Activated CD4-positive, alpha-beta T cell treated with anti-CD3 and anti-CD28 coated beads for 48 hours (primary cell): ENCODE measurements at places on chromosomes 7 and 10.
A peak's percentile ranks its signal among the peaks of the same experiment; 100 is the strongest.

DNA sequence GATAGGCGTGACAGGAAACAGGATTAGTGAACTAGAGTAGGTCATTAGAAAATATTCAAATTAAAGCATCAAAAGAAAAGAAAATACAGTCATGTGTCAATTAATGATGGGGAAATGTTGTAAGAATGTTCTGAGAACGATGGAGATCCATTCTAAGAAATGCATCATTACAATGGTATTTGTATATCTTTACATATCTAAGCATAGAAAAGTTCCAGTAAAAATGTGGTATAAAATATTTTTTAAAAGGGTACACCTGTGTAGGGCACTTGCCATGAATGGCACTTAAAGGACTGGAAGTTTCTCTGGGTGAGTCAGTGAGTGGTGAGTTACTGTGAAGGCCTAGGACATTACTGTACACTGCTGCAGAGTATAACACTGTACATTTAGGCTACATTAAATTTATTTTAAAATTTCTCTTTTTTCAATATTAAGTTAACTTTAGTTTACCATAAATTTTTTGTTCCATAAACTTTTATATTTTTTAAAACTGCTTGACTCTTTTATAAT is 282.5 kb downstream of the BMPER start:
- no peak for DNase-seq

- no peak for DNase-seq
These were observed 62.3 kb upstream of the NKX6-2 start for GRCh38 chr10:132848291-132848701.

GRCh38 chr7:45001138-45001694 is 1.2 kb downstream of the CCM2 start:
- DNase-seq = peak; percentile 82

DNA sequence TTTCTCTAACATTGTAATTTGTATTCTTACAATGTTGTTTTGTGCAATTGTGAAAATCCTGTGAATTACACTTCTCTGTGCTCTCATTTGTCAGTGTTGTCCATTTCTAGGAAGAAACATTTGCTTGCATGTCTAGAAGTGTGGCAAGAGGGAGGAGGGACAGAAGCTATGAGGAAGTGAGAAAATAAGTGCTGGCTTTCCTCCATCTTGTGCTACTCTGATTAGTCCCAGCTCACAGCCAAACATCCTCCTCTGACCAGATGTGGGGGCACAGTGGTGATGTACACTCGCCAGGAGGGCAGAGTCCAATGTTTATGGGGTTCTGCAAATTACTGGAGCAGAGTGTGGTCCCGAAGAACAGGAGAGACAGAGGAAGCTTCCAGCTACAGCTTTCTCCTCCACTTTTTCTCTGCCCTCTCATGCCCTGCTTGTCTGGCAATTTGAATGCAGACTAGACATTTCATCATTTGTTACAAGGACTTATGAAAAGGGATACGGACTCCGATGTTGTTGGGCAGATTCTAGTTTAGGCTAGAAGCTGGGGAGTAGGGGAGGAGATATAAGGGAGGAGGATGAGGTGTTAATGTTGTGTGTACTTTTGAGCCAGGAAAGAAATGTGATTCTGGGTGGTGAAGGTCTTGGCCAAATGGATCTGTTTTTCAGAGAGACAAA is 131.0 kb upstream of the C1GALT1 start:
- no peak for DNase-seq

GRCh38 chr7:55066524-55066923 is 47.7 kb downstream of the EGFR start:
- DNase-seq = no peak

GRCh38 chr7:77830649-77831355 is 32.2 kb downstream of the PHTF2 start:
- no peak for DNase-seq

GRCh38 chr10:29119374-29119773 is 169.5 kb upstream of the LYZL1 start:
- DNase-seq = peak; percentile 46

DNA sequence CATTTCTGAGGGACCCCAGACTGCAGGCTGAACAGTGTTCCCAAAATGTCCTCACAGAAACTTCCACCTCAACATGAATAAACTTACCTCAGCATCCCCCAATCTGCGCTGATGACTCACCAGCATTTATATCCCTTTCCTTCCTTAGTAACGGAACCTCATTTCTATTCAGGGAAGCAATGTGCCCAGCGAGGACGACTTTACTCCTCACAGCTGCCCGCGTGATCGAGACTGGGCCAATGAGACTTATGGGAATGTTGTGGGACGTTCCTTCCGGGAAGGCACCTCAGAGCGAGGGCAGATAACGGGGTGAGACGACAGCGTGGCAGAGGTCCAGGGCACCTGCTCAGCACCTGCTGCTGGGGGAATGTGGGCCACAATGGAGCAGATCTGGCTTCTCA is 73.1 kb upstream of the CAMK2B start:
- DNase-seq = no peak

- DNase-seq = peak; percentile 55
These were observed 312.0 kb downstream of the RNLS start for GRCh38 chr10:88270871-88271713.

- DNase-seq = no peak
These were observed 104.3 kb downstream of the TRIM24 start for GRCh38 chr7:138564365-138564764.

DNA sequence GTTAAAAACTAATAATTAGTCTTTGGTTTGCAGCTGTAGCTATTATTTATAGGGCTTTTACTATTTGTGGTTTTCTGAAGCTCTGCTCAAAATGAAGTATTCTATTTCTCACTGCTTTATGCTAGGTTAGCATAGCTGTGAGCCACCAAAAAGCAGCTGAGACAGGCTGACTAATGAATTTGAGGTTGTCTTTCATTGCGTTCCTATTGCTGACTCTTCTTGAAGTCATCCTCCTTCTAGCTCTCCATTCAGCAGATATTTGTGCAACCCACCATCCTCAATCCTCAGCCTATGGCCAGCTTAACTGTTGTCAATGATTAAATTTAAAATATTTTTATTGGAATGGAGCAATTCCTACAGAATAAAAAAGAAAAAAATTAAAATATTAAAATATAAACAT is 2.1 kb upstream of the RALA start:
- DNase-seq = no peak

GRCh38 chr7:111960984-111961383 is 245.2 kb downstream of the DOCK4 start:
- DNase-seq = no peak

GRCh38 chr7:105279688-105280007 is 109.1 kb downstream of the SRPK2 start:
- DNase-seq = no peak

DNA sequence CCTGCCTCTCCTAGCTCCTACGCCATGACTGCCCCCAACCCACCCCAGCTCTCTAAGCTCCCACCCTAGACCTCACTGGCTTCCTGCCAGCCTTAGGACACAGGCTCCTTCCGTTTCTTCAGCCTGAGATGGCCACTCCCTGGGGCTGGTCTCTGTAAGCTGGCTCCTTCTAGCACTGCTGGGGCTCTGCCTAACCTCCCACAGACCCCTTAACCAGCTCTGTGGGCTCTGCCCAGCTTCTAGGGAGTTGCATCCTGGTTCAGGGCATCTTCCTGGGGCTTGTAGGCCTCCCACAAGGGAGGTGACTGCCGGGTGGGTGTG is 478.6 kb upstream of the KLF6 start:
- no peak for DNase-seq

- no peak for DNase-seq
These were observed 1.2 kb downstream of the TMEM139 start for GRCh38 chr7:143285806-143286521.

GRCh38 chr7:5867060-5867459 is 13.5 kb upstream of the OCM start:
- DNase-seq = no peak

- no peak for DNase-seq
These were observed 72.9 kb downstream of the AOAH start for GRCh38 chr7:36651404-36651803.

GRCh38 chr7:156450473-156450872 is 190.1 kb upstream of the RNF32 start:
- DNase-seq = no peak

DNA sequence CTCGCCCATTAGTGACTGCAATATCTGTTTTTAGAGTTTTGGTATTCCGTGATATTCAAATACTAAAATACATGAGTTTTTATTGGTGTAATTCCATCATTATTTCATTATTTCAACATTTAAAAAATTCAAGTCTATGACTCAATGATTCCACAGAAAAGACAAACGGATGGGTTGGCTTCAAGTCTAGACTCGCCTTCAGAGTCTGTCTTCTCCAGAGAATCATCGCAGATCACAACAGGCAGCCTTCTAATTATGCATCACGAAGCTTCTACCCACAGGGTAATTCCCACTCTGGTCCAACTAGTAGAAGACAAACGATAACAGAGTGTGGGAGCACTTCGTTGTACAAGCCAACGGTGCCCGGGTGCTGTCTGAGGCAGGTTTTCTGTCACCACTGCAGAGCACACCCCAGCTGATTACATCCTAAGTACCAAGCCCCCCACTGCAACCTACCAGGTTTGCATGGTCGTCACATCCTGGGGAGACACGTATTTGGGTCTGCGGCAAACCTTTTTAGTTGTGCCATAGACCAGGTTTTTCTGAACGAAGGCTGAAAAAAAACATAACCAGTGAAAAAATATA is 28.9 kb downstream of the PARP12 start:
- DNase-seq = no peak

GRCh38 chr10:97250952-97251351 is 41.5 kb downstream of the ARHGAP19 start:
- no peak for DNase-seq

DNA sequence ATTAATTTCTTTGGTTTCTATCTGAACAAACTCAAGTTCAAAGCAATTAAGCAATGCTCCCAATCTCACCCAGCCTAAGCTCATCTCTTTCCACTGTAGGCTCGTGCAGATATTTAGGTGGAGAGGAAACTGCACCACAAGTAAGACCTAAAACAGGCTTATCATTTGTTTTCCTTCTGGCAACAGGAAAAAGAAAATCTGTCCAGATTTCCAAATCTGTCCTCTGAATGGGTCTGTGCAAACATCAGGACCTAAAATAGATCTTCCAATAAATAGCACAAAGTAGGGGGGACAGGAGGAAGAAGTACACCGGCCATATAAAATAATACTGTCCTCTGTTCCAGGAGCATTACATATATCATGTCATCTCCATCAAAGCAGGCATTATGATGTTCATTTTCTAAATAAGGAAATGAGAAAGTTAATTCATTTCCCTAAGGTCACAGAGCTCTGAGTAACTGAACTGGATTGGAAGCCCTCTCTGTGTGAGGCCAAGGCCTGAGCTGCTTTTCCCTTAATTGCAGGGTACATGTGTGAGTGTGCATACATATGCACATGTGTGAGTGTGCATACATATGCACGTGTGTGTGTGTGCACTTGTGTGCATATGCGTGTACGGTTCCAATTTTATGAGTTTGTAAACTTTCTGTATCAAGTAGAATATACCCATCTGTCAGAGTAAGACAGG is 92.8 kb upstream of the PARD3 start:
- no peak for DNase-seq

GRCh38 chr10:113129117-113129516 is 179.1 kb downstream of the TCF7L2 start:
- no peak for DNase-seq

DNA sequence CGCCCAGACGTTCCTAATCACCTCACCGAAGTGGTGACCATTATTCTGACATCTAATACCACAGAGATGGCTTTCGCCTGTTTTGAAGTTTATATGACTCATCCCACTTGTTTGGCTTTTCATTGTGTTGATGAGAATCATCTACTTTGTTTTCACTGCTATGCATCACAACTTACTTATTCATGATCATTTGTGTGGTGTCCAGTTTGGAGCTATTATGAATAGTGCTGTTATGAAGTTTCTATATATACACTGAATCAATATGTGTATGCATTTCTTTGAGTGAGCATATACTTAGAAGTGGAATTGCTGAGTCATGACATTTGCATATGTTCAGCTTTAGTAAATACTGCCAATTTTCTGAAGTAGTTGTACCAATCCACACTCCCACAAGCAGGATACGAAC is 38.6 kb upstream of the TNKS2 start:
- DNase-seq = no peak
